ENCODE measurements at places on chromosomes 1 and 21.
A peak's percentile ranks its signal among the peaks of the same experiment; 100 is the strongest.

DNA sequence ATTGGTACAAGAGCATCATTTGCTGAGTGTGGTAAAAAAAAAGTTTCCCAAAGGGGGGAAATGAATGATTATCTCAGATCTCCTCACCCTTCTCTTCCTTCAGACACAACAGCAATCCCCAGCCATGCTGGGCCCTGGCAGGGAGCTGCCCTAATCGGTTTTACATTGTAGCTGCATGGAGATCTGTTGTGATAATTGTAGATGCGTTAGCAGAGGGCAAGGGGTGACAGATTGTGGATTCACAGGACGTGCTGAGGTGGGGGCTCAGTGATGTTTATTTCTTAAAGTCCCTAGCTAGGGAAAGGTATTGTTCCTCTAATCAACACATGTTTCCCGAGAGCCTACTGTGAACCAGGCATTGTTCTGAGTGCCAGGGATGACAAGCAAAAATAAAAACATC is 304.1 kb downstream of the PBX1 start:
- no peak for DNase-seq

DNA sequence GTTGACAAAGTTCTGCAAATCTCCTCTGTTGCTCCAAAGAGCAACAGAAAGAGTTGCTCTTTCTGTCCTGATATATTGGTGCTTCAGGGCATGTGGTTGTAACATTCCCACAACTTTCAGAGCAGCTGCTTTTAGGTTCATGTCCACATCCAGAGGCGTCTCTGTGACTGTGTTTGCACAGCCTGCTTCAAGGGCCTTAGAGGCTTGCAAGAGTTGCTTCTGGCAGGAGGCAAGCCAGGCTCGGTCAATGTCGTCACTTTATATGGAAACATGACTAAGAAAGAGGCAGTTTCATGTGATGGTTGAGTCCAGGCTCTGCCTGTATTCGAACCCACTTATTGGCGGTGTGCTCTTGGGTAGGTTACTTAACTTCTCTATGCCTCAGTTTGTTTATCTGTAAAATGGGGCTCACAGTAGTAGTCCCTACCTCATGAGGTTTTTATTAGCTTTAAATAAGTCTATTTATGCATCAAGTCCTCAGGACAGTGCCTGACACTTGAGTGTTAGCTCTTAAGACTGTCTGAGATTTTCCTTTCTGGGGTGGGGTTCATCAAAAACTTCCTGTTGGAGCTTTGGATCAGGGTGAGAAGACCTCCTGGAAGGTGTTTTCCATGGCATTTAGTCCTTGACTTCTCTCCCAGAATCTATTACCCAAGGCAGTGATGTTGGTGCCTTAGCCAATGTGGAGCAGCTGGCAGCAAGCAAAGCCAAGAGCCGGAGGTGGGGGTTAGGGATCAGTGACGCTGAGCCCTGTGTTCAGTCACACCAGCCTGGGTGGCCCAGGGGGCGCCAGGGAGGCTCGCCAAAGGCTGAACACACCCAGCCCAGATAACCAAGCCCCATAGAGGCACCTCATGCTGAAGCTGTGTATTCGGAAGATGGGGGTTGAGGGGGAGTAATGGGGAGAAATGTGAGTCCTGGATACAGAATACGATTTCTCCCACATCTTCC is 18.9 kb downstream of the LHX4 start:
- DNase-seq: no peak

DNA sequence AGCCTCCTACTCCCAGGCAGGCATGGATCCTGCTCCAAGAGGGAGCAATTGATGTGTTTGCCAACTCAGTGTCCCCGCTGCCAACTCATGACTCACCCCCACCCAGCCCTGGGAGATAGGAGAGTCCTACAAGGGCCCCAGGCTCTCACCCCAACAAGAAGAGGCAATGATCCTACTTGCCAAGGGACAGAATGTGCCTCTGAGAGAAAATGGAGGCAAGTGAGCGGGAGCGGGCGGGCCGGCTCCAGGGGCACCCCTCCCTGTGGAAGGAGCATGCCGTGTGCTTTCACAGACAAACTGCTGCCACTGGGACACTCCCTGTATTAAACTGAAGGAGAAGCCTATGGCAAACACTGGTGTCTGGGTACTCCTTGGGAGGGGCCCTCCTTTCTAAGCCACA is 16.7 kb downstream of the PKP1 start:
- DNase-seq: peak; percentile 97

- DNase-seq: no peak
These were observed 14.0 kb upstream of the DISC1 start for GRCh38 chr1:231612393-231613089.

DNA sequence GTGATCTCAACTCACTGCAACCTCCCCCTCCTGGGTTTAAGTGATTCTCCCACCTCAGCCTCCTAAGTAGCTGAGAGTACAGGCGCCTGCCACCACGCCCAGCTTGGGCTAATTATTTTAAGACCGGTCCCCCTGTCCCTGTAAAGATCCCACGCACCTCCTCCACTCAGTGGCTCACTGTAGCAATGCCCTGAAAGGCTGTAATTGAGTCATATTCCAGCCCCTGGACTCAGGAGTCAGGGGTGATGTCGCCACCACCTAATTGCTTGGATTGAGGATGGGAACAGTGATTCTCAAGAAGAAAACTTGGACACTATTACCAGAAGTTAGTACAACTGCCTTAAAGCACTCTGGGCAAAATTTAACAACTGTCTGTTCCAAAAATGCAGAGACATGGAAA is 3.1 kb upstream of the EDARADD start:
- DNase-seq: no peak

DNA sequence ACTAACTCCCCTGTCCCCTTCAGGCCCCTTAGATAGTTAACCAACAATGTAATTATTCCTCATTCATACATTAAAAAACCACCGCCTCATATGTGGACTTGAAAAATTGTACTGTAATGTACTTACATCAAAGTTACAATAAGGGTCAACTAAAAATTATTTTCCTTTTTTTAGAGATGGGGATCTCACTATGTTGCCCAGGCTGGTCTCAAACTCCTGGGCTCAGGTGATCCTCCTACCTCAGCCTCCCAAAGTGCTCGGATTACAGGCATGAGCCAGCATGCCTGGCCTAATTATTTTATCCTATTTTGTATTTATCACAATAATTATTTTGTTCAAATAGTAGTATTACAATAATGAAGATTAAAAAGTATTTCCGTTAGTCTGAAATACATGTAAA is 12.6 kb downstream of the RPL5 start:
- DNase-seq: no peak

DNA sequence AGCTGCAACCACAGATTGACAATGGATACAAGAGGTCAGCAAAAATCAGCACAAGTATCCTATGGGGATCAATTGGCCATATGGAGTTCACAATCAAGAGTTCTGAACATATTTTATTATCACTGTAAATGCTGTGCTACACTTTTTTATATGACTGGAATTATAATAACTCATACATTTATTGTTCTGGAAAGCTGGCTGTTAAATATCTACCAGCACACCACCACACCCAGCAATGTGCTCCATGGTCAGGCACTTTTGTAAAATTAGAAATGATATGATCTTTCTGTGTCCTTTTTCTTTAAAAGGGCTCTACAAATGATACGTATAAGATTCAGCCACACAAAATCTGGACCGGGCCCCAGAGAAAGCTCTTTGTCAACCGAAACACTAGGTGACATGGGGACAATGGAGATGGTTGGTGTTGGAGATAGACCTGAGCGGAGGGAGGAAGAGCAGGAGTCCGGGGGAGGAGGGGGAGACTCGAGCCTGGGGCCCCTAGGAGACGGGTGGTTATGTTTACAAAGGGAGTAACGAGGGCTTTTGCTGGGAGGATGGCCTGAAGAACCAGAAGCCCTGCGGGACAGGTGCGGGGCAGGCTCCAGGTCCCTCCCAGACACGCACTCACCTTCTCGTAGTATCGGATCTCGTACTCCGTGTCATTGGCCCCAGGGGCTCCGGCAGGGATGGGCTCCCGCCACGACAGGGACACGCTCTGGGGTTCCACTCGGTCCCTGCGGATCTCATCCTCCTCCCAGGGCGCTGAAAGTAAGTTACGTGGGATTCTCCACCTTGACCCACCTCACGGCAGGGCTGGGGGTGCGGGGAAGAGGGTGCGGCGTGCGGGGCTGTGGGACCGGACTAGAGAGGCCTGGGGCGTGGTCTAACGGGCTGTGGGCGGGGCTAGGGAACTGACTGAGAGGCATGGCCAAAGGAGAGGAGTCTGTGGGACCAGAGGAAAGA is 30.0 kb downstream of the EPHA10 start:
- DNase-seq: no peak

- no peak for DNase-seq
These were observed 111.0 kb downstream of the ZMYM4 start for GRCh38 chr1:35379317-35380000.

DNA sequence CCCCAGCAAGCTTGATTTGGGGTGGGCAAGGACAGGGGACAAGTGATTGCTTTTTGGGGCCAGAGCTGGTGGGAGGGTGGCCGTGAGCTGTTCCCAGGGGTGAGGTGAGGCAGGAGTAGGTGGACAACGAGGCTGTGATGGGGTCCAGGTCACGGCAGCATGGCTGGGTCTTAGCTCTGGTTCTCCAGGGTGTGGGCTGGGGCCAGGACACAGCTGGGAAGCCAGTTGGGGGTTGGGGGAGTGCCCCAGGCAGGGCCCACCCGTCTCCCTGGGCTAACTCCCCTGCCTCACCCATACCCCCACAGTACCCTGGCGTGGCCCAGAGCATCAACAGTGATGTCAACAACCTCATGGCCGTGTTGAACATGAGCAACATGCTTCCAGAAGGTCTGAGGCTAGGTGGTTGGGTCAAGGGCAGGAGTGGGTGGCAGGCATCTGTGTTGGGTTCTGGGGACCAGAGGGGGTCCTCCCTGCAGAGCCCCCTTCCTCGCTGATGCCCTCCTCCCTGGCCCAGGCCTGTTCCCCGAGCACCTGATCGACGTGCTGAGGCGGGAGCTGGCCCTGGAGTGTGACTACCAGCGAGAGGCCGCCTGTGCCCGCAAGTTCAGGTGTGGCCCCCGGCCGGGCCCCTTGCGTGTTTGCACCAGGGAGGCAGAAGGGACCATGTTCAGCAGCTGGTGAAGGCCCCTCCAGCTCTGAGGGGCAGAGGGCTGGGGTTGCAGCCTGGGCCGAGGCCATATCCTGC is 43.3 kb downstream of the COQ8A start:
- no peak for DNase-seq

DNA sequence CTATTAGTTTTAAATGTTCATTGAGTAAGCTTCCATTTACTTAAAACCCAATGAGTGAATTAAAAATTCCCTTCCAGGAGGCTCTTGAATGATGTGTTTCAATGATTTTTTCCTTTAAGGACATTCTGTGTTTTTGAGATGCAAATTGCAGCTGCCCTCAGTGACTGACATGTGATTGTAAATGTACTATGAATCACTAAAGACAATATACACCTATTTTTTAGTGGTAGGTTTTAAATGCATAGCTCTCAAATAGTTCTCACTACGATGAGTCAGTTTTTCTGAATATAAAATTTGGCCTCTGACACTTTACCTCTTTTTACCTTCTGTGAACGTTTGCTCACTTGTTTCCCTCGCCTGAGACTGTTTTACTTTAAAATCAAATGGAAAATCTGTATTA is 204.7 kb downstream of the BARHL2 start:
- peak; percentile 18 for DNase-seq

DNA sequence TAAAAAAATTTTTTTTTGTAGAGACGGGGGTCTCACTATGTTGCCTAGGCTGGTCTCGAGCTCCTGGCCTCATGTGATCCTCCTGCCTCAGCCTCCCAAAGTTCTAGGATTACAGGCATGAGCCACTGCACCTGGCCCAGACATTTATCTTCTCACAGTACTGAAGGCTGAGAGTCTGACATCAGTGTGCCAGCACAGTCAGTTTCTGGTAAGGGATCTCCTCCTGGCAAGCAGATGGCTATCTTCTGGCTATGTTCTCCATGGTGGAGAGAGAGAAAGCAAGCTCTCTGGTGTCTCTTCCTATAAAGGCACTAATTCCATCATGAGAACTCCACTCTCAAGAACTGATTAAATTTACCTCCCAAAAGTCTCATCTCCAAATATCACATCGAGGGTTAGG is 57.8 kb upstream of the C1orf185 start:
- no peak for DNase-seq

DNA sequence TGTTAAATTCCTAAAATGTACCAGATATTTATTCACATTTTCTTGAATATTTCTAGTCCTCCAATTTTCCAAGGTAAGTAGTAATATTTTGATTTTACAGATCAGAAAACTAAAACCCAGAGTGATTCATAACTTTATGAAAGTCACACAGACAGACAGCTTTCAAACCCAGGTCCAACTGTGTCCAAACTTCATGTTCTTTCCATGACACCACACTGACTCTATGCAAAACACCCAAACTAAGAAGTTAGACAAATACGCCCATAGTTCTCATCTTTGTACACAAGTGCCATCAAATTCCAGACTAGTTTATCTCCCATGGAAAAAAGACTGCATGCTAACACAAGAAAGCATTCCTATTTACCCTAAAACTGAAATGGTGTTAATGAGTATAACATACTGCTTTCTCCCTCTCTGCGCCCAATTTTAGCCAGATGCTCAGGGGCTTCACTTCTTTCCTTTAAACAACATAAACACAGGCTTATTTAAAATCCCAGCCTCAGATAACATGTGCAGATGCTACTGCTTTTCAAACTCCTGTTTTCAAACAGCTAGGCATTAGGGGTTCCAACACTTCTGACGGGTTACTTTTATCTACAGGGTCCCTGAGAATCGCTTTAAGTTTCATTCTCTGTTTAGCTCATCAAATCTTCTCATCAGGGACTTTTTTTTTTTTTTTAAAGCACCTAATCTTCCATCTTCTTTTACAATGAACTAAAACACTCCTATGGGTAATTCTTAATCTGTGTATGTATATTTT is 44.6 kb downstream of the WASF2 start:
- no peak for DNase-seq

GRCh38 chr1:82901118-82901517 is 1097.8 kb downstream of the TTLL7 start:
- DNase-seq: no peak

GRCh38 chr1:161498646-161499045 is 6.6 kb upstream of the FCGR2A start:
- no peak for DNase-seq

DNA sequence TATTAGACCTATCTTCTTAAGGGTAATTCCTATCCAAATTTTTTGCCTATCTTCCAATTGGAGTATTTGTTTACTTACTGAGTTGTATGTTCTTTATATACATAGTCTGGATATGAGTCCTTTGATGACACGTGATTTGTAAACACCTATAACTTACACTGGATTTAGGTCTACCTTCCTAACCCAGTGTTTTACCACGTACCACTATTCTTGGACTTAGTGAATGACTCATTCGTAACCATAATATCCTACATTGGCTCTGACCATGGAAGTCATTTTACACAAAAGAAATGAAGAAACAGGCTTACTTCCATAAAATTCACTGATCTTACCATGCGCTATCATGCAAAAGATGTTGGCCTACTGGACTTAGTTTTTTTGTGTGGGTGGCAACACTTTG is 23.9 kb upstream of the ZZZ3 start:
- no peak for DNase-seq
